Activated CD4-positive, alpha-beta T cell treated with anti-CD3 and anti-CD28 coated beads, Interleukin-2, amount 10 ng/mL, durations not matched to agents 7 days and 5 days (primary cell): ENCODE measurements at places on chromosomes 13 and 19. TPM values are rescaled to one million over a fixed set of nuclear protein-coding genes. Genes with fewer than 3 reads are reported as not detected.
A peak's percentile ranks its signal among the peaks of the same experiment; 100 is the strongest.

DNA sequence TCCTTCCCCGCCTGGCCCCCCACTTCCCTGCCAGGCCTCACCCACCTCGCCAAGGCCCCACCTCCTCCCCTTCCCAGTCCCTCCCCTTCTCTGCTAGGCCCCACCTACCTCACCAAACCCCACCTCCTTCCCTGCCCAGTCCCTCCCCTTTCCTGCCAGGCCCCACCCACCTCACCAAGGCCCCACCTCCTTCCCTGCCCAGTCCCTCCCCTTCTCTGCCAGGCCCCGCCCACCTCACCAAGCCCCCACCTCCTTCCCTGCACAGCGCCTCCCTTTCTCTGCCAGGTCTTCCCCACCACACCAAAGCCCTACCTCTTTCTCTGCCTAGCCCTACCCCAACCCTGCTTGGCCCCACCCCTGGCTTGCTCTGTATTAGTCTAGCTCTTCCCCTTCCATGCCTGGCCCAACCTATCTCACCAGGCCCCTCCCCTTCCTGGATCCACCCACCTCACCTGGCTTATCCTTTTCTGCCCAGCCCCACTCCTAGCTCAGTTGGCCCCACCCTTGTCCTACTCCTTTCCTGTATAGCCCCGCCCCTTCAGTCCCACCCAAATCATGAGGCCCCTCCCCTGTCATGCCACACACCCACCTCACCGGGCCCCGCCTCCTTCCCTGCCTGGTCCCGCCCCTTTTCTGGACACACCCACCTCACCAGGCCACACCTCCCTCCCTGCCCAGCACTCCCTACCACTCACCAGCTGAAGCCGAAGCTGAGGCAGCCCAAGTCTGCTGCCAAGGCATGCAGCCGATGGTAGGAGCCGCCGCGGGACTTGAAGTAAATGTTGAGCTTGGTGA lies 16.2 kb downstream of the CERS1 start:
- DNase-seq, result peak; percentile 25

Gene IL11
- 0.27 TPM for total RNA-seq

DNA sequence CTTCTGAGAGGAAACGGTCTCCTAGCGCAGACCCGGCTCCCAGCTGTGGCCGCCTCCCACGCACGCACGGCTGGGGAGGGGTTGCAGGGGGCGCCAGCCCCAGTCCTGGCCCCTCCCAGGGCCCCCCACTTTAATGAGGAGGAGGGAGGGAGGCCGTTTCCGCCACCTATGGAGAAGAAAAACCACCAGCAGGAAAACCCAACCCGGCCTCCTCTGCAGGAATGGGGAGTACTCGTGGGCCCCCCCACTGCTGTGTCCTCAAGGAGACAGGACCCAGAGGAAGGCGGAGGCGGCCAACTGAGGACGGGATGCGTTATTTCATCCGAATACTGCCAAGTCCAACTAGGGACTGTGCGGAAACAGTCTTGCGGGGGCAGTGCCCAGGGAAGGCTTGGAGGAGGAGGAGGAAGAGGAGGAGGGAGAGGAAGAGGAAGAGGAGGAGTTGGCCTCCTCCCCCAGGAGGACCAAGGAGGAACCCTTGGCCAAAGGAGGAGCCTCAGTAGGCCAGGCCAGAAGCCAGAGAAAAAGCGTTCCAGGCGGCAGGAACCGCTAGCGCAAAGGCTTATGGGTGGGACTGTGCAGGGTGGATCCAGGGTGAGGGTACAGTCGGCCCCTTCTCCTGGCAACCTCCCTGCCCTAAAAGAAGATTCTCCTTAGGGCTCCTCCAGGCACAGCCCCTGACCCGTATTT lies 3.9 kb upstream of the SSBP4 start:
- no peak for DNase-seq

Gene CLDN10
- total RNA-seq, result not detected

Gene TNFSF11
- total RNA-seq, result 0.77 TPM

- no peak for DNase-seq
Measured at GRCh38 chr13:113922412-113923118, 51.3 kb downstream of the C13orf46 start.

Gene IGFL1
- not detected for total RNA-seq

DNA sequence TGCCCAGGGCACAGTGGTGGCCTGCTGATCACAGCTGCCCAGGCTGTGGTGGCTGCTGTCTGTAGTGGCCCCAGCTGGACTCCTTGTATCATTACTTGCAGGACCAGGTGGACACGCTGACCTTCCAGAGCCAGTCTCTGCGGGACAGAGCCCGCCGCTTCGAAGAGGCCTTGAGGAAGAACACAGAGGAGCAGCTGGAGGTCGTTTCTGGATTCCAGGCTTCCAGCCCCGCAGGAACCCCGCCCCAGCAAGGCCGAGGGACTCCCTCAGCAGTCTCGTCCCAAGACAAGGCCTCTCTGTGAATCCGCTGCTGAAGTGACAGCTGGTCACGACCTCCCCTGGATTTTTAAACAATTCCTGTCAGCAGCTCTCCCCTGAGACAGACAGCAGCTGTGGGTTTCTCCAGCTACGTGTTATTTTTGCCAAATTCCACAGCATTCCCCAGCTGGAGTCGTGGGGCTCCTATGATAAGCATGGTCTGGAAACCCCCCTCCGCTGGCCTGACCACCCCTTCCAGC lies 98.3 kb downstream of the SLC7A1 start:
- DNase-seq, result no peak
